ENCODE measurements at places on chromosomes 16 and 17.

DNA sequence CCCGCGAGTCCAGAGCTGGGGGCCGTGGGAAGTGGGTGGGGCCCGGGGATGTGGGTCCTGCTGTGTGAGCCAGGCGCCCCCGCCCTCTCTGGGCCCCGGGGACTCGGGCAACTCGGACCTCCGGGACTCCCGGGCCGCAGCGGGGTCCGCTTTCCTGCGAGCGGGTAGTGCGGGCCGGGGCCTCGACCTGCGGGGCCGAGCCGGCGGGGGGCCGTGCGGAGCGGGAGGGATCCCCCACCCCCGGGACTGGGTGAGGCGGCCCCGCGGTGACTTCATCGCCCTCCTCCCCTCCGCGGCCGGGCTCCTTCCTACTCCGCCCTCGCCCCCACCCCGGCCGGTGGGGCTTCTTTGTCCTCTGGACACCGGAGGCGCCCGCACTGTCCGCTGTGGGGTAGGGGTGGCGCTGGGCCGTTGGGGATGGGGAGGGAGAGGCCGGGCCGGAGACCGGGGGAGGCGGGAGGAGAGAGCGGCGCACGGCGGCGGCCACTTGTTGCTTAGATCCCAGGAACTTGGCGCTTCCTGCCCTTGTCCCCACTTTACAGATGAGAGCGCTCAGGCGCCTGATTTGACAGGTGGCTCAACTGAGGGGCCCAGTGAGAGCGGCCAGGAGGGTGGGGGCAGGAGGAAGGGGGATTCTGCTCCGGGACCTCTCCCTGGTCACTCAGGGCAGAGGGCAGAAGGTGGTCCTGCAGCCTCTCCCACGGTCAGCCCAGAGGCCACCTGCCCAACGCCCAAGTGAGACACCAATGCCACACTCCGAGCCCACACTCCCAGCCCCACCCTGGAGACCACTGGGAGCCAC lies 874 bp downstream of the CMTM3 start:
- peak; percentile 32 for DNase-seq

GRCh38 chr16:11049396-11050059 lies 105.2 kb downstream of the CLEC16A start:
- no peak for DNase-seq

DNA sequence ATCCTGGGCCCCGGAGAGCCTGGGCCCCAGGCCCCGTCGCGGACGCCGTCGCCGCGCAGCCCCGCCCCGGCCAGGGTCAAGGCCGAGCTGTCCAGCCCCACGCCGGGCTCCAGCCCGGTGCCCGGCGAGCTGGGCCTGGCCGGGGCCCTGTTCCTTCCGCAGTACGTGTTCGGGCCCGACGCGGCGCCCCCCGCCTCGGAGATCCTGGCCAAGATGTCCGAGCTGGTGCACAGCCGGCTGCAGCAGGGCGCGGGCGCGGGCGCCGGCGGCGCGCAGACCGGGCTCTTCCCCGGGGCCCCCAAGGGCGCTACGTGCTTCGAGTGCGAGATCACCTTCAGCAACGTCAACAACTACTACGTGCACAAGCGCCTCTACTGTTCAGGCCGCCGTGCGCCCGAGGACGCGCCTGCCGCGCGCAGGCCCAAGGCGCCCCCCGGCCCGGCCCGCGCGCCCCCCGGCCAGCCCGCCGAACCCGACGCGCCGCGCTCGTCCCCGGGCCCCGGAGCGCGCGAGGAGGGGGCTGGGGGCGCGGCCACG lies 36.8 kb upstream of the ZC3H18 start:
- no peak for DNase-seq

DNA sequence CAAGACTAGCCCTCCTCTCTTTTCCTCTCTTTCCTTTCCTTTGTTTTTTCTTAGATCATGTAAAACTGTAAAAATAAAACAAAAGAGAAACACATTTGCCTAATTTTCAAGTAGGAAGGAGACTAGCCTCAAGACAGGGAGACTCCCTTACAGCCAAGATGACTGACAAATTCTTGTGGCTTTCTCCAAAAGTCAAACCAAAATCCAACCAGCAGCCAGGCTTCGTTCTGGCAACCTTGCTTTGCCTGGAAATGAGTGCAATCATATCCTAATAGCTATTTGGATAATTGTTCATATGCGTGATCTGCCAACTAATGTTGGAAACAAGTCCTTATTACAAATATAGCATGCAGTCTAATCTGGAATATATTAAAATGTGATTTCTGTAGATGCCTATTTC lies 868.9 kb upstream of the SOX9 start:
- no peak for DNase-seq

- no peak for DNase-seq
Observed at GRCh38 chr17:34776456-34777443, 184.5 kb downstream of the CCT6B start.

- DNase-seq, result no peak
Observed at GRCh38 chr16:30991052-30991451, 6.0 kb downstream of the HSD3B7 start.

- DNase-seq, result no peak
Observed at GRCh38 chr16:7653746-7654461, 321.3 kb downstream of the RBFOX1 start.

- DNase-seq, result no peak
Observed at GRCh38 chr17:31269578-31269983, 27.5 kb downstream of the OMG start.

DNA sequence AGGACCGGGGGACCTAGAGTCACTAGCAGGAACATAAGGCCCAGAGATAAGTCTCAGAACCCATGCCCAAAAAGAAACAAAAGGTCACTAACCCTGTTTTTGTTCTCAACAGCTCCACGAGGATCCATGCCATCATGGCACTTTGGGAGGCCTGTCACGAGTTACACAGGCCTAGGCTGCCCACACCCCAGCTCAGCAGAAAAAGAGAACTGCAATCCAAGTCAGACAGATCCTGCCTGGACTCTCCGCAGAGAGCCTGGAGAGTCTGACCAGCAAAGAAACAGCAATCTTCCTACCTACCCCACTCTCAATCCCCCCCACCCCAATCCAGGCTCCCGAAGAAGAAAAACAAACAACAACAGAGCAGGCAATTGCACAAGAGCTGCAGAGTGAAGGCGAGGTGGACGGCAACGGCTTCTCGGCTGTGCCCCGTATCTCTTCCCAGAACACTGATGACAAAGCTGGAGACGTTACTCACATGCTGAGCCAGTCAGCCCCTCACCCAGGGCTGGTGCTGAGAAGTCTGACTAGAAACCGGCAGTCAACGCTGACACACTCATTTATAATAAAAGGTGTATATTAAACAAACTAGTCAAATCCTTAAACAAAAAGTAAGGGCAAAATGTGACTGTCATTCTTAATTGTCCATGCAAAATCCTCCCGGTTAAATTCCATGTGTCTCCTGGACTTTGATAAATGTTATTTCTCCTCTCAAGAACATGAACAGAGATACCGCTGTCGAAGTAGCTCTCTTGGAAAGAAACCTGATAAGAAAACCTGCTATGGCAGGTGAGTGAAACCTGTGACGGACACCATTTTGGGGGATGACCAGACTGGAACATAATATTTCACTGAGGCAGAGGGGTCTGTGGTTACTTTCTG lies 89.3 kb downstream of the SMG6 start:
- DNase-seq, result no peak

GRCh38 chr16:86502856-86503748 lies 7.2 kb upstream of the FOXF1 start:
- no peak for DNase-seq
